ENCODE measurements at places on chromosomes 3 and 15.

DNA sequence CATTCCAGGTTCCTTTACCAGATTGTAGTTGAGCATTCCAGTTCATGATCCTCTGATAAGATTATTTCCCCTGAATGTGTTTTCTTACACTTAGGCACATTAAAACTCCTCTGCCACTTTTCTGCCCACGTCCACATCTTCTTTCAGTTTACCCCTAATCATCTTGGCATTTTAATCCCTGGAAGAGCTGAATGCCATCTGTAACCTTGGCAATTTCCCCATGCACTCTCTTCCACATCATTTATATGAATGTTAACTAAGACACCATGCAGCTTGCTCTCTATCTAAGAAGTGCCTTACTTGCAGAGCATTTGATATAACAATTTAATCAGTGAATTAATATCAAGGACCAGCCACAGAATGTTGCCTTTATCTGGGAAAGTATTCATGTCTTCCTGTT lies 25.8 kb downstream of the TIMP4 start:
- no peak for DNase-seq

GRCh38 chr15:32870240-32871033 lies 152.6 kb downstream of the GREM1 start:
- no peak for DNase-seq

- DNase-seq: no peak
Observed at GRCh38 chr15:60569596-60569995, 90.7 kb upstream of the ICE2 start.

DNA sequence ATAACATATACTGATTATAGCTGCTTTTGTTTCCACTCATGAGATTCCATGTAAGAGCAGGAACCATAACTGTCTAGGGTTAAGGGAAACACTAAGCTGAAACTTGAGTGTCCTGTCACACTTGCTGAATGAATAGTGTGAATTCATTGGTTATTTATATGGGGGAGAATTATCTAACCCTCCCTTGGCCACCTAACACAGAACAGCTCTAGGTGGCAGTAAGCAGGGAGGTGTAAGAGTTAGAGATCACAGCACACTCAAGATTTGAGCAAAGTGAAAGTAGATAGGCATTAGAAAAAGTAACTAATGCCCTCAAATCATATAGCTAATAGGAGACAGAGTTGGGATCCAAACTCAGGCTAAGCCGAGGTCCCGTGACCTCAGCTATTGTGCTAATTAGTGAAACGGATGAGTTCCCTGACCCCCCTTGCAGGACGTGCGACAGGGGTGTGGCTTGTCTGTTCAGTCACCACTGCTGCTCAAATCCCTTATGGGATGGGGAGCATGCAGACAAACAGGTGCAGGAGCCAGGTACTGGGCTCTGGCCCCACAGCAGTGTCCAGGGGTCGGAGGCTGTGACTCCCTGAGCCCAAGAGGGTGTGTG lies 27.7 kb upstream of the ANO10 start:
- no peak for DNase-seq

DNA sequence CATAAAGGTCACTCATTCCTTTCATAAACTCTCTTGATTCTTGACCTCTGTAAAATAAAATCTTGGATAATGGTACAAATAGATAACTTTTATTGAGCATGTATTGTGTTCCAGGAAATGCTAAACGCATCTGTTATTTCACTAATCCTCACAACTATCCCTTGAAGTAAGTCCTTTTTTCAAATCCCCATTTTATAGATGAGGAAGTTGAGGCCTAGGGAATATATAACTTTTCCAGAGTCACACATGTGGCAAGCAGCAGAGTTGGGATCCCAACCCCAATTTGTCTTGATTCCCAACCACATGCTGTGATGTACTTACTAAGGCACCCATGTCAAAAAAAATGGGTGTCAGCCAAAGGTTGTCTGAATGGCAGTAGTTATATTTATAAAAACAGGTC lies 6.3 kb downstream of the VPS39 start:
- DNase-seq: no peak

DNA sequence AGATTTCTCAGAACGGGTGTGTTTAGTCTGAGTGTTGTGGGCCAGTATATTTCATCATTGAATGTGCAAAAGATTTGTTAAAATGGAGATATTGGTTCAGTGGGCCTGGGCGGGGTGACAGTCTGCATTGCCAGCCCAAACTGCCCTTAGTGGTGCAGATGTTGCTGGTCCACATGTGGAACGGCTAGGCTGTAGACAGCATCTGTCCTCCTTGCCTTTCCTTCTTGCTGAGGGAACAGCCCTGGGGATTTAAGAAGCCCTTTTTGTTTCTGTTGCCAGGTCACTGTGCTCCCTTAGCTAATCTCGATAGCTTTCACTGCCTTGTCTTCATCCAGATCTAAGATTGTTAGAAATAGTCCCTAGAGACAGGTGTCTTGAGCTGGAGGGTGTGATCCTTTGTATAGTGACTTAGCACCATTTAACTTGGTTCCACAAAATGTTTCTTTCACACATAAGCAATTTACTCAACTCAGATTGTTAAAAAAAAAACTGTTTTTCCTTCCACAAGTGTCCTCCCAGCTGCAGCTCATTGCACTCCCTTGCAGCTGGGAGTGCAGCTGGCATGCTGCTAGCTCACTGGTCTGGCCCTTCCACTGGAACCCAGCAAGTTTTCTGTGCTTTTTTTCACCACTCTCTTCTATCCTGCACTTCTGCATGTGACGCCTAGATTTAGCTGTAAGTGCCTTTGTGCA lies 37.5 kb downstream of the GAP43 start:
- DNase-seq: no peak

GRCh38 chr15:38474155-38474757 lies 20.3 kb downstream of the FAM98B start:
- no peak for DNase-seq

- no peak for DNase-seq
Observed at GRCh38 chr3:36297195-36297594, 83.1 kb upstream of the STAC start.

GRCh38 chr15:68640791-68641331 lies 62.1 kb downstream of the CORO2B start:
- DNase-seq: no peak

DNA sequence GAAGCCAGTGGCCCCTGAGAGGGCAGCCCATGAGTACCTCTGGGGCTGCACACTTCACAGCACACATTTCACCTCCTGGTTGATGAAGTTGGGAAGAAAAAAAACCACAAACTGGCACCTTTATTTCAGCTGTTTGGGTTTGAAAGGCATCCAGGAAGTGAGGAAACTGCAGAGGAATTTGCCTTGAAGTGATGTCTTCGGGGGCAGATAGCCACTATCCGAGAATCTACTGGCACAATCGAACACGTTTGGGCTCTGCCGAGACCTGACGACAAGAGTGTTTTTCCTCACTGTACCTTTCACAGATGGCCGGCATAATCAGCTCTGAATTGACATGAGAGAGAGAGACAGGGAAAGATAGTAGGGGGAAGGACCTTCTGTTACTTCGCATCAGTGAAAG lies 59.7 kb downstream of the LRIG1 start:
- no peak for DNase-seq

DNA sequence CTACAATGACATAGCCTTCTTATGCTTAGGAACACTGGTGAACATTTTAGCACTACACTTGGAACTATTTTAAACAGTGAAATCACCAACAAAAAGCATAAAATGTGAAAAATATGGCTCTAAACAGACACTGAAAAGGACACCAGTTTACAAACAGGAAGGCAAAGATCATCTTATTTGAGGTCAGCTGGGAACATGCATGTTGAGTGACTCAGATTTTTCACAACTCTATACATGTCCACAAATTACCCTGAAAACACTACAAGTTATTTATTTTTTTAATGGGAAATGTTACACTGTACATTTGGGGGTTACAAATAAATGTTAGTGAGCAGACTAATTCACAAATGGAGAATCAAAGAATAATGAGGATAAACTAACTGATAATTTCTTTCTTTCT lies 12.5 kb upstream of the GK5 start:
- DNase-seq: no peak

- DNase-seq: no peak
Observed at GRCh38 chr3:9653565-9654248, 4.4 kb downstream of the MTMR14 start.

GRCh38 chr15:89822951-89823711 lies 8.5 kb upstream of the ANPEP start:
- DNase-seq: no peak

- DNase-seq: no peak
Observed at GRCh38 chr3:19190602-19191001, 42.3 kb downstream of the KCNH8 start.

DNA sequence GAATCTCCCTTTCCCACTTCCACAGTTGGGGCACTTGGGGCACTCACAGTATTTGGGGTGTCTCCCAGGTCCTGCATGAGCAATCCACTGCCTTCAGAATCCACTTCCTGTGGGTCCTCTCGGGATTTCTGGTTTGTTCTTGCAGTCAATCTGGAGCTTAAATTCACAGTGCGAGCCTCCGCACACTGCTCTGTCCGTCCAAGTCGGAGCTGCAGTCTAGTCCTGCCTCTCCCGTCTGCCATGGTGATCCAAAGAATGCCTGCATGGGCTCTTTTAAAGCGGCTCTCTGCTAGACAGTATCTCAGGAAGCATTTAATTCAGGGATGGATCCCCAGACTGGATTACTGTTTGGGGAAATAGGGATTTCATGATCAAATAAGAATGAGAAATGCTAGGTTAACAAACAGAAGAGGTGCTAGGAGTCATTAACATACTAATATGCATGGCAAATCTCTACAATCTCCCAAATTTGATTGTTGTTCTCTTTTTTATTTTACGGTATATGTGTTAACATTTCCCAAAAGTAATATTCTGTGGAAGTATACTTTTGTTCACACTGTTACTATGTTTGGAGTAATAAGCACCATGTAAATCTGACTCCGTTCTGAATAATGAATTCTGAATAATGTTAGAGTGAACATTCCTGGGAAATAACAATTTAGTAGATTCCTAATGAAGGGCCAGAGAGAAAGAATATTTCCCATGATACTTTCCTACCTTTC lies 142.5 kb downstream of the HCN4 start:
- no peak for DNase-seq

DNA sequence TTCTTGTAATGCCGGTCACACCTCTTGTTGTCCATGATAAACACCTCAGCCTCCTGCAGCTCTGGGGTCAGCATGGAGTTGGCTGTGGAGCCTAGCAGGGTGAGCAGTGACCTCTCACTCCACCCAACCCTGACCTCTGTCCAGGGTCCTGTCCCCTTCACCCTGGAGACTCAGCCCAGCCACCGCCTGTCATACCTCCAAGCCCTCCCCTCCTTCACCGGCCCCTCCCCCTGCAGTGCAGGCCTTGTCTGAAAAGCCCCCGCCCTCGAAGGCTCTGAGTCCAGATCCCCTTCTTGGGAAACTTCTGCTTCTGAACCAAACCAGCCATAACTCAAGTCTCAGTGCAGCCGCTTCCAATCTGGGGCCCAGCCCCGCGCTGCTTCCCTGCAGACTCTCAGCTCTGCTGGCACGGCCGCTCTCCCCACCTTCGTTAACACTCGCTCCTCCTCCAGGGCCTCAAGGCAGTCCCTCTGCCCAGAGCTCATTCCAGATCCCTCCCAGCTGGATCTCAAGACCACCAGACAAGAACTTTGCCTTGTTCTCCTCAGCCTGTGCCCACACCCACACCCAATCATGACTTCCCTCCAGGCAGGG lies 25.4 kb upstream of the PRSS50 start:
- DNase-seq: no peak

GRCh38 chr15:80733460-80733859 lies 38.4 kb downstream of the ABHD17C start:
- DNase-seq: no peak

DNA sequence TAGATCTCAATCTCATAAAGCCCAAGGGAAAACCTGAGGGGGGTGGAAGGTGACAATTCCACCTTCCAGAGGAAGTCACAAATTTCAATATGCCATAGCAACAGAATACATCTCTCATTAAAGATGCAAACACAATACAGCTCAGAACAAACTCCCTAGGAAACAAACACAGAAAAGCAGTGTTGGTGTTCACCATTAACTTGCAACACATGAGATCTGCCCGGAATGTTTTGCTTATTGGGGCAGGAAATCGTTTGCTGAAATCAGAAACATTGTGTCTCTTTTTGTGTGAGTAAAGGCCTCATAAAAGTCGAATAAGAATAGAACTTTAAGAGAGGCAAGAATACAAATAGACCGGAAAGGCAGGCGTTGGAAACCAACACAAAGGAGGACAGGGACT lies 5.8 kb upstream of the RYR3 start:
- DNase-seq: no peak

DNA sequence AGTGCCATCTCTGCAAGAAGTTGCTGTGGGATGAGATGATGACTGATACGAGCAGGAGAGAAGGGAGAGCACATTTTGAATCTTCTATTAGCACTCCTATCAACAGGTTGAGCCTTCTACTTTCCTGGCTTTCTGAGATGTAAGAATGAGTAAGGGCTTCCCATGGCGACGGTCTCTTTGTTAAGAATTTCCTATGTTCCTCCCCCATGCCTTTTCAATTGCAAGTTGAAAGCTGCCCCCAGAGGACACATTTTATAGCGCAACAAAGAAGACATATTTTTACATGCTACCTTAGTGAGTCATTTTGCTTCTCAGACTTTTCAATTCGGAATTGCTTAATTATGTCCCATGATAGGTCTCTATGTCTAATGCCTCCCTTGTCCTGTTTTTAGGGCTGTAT lies 71.3 kb upstream of the LRTM1 start:
- no peak for DNase-seq

- DNase-seq: no peak
Observed at GRCh38 chr15:50758712-50759205, 6.7 kb downstream of the SPPL2A start.

DNA sequence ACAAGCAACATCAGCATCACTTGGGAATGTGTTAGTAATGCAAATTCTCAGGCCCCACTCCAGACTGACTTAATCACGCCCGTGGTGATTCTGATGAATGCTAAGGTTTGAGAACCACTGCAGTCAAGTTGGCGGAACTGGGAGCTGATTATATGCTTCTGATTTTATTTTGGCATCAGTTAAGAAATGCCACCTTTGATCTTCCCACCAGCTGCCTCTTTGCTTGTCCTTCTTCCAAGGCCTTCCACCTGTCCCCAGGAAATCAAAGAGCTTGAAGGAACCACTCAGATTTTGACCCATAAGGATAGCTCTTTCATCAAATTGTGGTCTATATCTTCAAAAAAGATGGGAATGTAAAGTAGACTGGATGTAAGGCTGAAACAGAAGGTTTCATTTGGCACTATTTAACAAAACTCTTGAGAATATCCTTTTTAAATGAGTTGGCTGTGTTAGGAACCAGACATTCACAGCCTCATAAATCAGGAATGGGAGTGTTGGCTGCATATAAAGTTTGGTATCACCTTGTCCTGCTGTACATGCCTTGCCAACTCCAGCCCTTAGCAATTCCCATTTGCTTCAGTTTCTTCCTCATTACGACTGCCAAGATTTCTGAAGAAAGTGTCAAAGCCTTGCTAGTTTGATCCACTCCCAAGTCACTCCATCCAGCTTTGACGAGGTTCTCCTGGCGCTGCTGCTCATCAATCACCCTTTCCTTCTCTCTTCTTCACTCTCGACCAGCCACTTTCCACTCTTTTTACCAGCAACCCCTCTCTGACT lies 125.8 kb upstream of the NPHP3 start:
- DNase-seq: no peak
